ENCODE measurements at places on chromosomes 6 and 20. TPM values are rescaled to one million over a fixed set of nuclear protein-coding genes. Genes with fewer than 3 reads are reported as not detected.

TOX2 gene
- 6.1 TPM for total RNA-seq

DOK5 gene
- total RNA-seq, result not detected

LHFPL5 gene
- not detected for total RNA-seq

SYNDIG1 gene
- total RNA-seq, result not detected

RPN2 gene
- 724 TPM for total RNA-seq

DNA sequence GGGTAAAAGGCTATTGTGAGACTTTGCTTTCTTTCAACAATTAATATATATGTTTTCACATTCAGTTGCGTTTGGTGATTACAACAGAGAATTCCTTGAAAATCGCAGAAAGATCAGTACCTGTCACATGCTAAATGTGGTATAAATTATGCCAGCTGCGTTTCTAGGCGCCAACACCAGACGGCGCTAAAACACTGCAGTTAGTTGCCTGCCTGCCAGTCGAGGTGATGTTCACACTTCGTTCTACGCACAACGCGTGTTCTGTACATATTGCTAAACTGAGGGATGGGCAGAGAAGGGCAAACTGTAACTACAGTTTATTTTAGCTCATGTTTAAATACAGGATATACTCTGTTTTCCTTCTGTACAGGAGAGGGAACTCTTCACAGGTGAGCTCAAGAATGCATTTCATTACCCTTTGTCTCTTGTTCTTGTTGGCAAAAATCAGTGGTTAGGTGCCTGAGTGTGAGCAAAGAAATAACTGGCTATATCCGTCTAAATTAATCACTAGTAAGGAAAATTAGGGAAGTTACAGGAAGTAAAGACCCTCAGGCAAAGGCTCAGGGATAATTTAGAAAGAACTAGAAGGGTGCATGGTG is 100.1 kb upstream of the RGS17 start:
- DNase-seq, result peak; percentile 29

GRCh38 chr20:13661070-13661685 is 22.4 kb upstream of the TASP1 start:
- DNase-seq, result no peak

DNA sequence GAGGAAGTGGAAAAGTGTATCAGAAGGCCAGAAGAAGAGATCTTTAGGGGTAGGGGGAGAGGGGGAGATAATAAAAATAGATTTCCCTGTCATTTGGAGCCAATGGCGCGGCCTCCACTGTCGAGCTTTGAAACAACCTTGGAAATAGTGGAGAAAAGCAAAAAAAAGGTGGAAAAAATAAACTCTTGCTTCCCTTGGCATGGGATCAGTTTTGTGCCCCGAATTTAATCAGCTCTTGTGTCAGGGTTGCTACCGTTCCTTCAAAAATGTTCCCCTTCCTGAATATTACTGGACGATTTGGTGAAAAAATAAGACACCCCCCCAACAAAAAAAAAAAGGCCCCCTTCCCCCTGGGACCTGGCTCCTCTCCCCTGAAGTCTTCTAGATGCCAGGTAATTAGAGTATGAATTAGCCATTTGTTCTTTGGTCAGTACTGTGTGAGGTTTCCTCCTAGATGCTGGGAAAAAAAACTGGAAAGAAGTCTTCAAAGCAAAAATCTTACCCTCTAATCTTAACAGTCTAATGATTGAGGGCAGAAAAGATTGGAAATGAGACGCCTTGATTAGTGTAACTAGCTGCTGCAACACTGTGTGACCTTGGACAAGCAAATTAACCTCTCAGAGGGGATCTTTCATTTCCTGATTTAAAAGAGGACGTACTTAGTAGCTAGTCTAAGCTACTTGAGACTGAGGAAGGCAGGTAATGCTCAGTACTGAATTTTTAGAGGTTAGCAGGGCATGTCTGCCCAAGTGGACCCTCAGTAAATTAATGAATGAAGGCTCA is 872 bp upstream of the RBM39 start:
- DNase-seq, result peak; percentile 44

- no peak for DNase-seq
These were observed 11.6 kb downstream of the C6orf163 start for GRCh38 chr6:87356181-87356580.

DNA sequence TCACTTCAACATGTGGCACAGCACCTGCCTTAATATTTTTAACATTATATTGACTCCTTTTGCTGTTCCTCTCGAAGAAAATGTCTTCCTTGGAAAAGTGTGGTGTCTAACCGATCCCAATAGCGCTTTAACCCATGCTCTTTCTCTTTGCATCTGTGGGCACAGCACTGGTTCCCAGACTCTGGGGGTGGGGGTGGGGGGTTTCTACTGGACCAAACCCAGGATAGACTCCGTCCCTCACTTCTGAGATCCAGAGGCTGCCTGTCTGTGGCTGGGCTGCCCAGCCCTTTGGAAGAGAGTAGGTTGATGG is 3.9 kb upstream of the ZNF292 start:
- DNase-seq, result no peak

DNA sequence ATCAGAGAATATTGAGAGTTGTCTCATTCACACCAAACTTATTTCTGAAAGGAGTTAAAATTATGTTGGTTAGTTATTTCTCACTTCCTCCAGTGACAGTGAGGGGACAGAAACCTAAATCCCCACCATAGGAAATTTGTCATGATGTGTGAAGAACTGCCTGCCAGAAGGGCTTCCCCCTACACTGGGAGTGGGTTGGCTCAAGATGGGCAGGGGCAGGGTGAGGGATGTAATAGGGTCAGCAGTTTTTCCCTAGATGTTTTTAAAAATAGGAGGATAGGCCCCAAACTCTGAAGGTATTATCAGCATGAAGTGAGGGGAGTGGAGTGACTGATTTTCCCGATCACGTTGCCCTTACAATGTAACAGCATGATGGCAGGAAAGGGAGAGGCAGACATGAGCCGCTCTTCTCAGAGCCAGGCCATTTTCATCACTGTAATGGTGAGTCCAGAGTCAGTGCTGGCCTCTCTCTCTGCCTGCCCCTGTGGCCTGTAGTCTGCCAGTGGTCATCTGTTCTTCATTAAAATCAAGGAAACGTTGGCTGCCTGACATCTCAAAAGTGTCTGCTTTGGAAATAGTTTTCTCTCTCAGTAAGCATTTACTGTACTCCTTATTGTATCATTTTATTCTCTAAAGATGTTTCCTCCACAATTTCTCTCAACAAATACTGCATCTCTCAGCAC is 59.8 kb upstream of the SYNJ2 start:
- DNase-seq, result no peak

- DNase-seq, result no peak
These were observed 336.8 kb upstream of the SASH1 start for GRCh38 chr6:148005806-148006205.

DNA sequence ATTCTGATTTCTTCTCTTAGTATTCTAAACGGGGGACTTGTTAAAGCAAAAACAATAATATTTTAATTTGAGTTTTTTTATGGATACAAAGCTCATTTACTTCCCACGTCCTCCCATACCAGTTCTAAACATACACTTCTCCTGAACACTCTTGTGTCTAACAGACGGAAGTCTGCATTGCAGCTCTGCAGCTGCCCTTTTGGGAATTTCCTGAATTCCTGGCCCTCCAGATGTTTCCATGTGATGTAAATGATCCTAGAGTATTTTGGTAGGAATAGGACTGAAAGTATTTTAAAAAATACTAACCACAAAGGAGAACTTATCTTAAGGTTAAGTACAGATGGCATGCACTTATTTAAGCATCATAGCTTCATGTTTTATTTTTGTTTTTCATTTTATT is 886.7 kb downstream of the TBC1D32 start:
- no peak for DNase-seq

GRCh38 chr6:143707697-143708096 is 29.9 kb downstream of the PHACTR2 start:
- DNase-seq, result no peak

- DNase-seq, result no peak
These were observed 1.1 kb upstream of the PSMB8 start for GRCh38 chr6:32844839-32845383.

DNA sequence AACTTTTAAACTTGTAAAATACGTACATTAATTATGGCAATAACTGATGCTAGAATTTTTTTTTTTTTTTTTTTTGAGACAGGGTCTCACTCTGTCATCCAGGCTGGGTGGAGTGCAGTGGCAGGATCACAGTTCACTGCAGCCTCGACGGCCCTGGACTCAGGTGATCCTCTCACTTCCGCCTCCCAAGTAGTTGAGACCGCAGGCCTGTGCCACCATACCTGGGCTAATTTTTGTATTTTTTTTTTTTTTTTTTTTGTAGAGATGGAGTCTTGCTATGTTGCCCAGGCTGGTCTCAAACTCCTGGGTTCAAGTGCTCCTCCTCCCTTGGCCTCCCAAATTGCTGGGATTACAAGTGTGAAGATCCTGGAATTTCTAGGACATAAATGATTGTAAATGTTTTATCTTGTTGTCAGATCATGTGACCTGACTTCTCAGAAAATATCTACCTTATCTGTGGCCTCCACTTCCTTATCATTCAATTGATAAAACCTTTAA is 2.2 kb upstream of the CD2AP start:
- DNase-seq, result no peak

- no peak for DNase-seq
These were observed 54.6 kb downstream of the MAN1A1 start for GRCh38 chr6:119294984-119295383.

GRCh38 chr6:97067045-97067444 is 142.5 kb downstream of the KLHL32 start:
- DNase-seq, result no peak

Data from M059J (cell line).